ENCODE measurements at places on chromosomes 7 and 10. TPM values are rescaled to one million over a fixed set of nuclear protein-coding genes. Genes with fewer than 3 reads are reported as not detected.

DNA sequence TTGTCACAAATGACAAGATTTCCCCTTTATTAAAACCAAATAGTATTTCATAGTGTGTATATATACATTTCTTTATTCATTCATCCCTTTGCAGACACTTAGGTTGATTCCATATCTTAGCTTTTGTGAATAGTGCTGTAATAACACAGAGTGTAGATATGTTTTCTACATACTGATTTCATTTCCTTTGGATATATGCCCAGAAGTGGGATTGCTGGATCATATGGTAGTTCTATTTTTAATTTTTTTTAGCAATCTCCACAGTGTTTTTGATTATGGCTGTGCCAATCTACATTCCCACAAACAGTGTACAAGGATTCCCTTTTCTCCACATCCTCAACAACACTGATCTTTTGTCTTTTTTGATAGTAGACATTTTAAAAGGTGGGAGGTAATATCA, 46.4 kb downstream of the CSTF2T start:
- DNase-seq: no peak

DNA sequence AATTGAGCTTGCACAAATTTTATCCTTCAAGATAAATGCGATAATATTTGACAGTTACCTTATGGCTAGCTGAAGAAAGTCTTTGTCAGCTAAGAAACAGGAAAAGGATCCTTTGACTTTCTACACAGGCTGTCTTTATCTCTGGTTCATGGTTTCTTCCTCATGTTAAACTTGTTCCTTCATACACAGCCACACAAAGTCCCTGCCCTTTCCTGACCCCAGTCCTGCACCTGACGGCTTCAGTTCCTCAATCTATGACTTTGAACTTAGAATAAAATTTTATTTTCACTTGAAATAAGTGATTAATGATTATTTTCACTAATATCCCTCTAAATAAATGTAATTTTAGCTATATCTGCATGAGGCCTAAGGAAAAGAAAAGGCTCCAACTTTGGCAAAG, 77.8 kb upstream of the PRSS1 start:
- DNase-seq: no peak

TFEC gene
- total RNA-seq: 41.9 TPM

GRCh38 chr7:8246020-8246419, 15.9 kb downstream of the ICA1 start:
- no peak for DNase-seq

CCL24 gene
- total RNA-seq: 4.1 TPM

HOGA1 gene
- total RNA-seq: 1.1 TPM

CHST12 gene
- 29.2 TPM for total RNA-seq

DNA sequence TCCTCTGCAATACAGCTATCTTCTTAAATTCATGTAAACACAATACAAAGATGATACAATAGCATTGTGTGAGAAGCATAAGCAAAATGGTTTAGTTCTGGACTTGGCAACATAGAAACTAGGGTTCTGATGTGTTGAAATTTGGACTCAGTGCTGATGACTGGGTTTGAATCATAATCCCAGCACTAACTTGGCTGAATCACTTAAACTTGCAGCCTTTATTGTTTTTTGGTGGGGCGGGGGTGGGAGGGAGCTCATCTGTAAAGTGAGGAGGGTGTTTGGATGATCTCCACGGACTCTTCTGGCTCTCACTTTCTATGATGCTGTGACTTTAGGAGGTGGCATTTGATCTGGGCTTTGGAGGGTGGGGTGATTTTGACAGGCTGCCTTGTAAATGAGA, 158.2 kb downstream of the WNT2 start:
- DNase-seq: no peak
